ENCODE measurements at places on chromosomes 16 and 17.

- DNase-seq, result no peak
These were observed 4.5 kb downstream of the SECTM1 start for GRCh38 chr17:82328994-82329507.

- peak; percentile 51 for DNase-seq
These were observed 47.3 kb downstream of the NLRP1 start for GRCh38 chr17:5536866-5537650.

GRCh38 chr17:58415371-58416055 is 1.8 kb downstream of the RNF43 start:
- no peak for DNase-seq

- no peak for DNase-seq
These were observed 2.9 kb upstream of the CACNA1G start for GRCh38 chr17:50557630-50558029.

- DNase-seq, result peak; percentile 47
These were observed 27.2 kb upstream of the SKAP1 start for GRCh38 chr17:48457080-48457836.

GRCh38 chr16:75225678-75226515 is 7.1 kb downstream of the CTRB1 start:
- DNase-seq, result peak; percentile 43

- peak; percentile 47 for DNase-seq
These were observed 1253.7 kb upstream of the CDH8 start for GRCh38 chr16:63289834-63290460.

GRCh38 chr16:85514598-85515318 is 98.4 kb upstream of the GSE1 start:
- DNase-seq, result no peak

GRCh38 chr16:12758670-12759558 is 44.8 kb downstream of the CPPED1 start:
- DNase-seq, result no peak

- no peak for DNase-seq
These were observed 20.4 kb downstream of the NLRC5 start for GRCh38 chr16:57009643-57010170.

DNA sequence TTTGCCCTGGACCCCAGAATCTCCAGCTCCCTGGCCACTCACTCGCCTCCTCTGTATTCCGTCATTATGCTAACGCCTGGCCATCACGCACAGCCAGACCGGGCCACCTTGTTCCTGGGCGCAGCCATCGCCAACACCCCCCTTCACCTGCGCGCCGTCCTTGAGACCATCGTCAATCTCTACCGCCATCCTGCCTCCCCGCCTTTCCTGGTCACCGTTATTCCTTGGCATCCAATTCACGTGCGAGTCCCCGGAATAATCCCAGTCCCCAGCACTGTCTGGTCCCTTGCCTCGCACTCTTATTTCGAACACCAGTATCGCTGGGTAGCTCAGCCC is 541 bp downstream of the VKORC1 start:
- DNase-seq, result no peak

GRCh38 chr16:50304467-50305440 is 38.4 kb downstream of the ADCY7 start:
- no peak for DNase-seq

GRCh38 chr16:353404-354290 is 1.1 kb upstream of the AXIN1 start:
- no peak for DNase-seq

DNA sequence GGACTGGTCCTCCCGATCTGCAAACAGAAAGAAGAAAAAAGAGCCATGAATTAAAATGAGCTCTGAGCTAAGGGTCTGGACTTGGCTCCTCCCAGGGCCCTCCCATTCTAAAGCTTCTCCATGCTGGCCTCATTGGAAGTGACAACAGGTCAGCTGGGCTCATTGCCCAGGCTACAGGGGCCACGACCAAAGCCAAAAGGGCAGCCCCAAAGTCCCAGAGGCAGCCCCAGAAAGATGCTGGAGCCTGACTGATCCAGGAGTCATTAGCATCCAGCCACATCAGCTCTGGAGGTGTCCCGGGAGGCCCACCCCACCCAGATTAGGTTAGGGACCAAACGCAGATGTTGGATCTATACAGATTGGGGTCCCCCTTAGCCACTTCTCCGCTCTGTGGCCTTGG is 58.2 kb downstream of the MYH11 start:
- DNase-seq, result no peak

- no peak for DNase-seq
These were observed 11.0 kb upstream of the RBFOX1 start for GRCh38 chr16:7321661-7322060.

- no peak for DNase-seq
These were observed 7.2 kb downstream of the SLC38A10 start for GRCh38 chr17:81287741-81288430.

- DNase-seq, result peak; percentile 46
These were observed 95.1 kb downstream of the METRNL start for GRCh38 chr17:83174362-83175118.
